ENCODE measurements at places on chromosomes 16 and 17.

DNA sequence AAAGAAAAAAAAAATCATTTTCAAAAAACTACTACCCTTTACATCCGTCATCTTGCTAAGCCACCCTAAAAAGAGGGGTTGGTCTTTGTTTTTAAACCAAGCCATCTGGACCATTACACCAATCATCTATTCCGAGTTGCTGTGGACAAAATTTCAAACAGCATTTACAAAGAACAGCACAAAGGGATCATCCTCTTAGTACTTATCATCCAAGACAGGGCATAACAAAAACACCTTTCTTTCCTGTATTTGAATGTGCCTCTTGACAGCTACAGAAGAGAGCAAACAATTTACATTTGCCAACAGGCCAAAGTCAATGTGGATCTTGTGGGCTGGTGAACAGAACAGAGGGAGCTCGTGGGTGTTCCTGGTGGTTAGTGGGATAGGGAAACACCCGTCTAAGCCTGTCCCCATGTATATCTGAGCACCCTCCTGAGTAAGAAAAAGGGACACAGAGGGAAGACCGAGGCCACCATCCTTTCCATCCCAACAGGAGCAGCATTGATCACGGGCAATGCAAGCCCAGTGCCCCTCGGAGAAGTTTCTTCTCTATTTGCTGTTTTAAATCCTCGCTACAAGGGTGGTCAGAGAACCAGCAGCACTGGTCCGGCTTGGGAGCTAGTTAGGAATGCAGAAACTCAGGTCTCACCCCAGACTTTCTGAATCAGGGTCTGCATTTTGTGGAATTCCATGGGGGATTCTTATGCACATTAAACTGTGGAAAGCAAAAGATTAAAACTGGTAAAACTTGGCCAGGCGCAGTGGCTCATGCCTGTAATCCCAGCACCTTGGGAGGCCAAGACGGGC, 1.9 kb downstream of the SLC39A11 start:
- DNase-seq: no peak

DNA sequence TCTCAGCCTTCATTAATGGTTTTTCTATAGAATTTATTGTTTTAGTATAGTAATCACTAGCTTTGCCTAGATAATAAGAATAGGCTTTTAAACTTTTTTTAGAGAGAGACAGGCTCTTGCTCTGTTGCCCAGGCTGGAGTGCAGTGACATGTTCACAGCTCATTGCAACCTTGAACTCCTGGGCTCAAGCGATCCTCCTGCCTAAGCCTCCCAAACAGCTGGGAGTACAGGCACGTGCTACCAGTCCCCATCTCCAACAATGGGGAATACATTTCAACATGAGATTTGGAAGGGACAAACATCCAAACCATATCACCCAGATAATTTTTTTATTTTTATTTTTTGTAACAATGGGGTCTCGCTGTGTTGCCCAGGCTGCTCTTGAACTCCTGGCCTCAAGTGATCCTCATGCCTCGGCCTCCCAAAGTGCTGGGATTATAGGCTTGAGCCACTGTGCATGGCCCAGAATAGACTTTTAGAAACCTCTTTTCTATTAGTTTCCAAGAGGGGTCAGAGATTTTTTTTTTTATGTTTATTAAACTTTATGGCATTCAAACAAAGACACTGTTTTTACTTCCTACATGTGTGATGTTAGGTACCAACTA, 7.3 kb downstream of the NACA2 start:
- no peak for DNase-seq

GRCh38 chr17:43140396-43141332, 15.5 kb upstream of the BRCA1 start:
- no peak for DNase-seq

DNA sequence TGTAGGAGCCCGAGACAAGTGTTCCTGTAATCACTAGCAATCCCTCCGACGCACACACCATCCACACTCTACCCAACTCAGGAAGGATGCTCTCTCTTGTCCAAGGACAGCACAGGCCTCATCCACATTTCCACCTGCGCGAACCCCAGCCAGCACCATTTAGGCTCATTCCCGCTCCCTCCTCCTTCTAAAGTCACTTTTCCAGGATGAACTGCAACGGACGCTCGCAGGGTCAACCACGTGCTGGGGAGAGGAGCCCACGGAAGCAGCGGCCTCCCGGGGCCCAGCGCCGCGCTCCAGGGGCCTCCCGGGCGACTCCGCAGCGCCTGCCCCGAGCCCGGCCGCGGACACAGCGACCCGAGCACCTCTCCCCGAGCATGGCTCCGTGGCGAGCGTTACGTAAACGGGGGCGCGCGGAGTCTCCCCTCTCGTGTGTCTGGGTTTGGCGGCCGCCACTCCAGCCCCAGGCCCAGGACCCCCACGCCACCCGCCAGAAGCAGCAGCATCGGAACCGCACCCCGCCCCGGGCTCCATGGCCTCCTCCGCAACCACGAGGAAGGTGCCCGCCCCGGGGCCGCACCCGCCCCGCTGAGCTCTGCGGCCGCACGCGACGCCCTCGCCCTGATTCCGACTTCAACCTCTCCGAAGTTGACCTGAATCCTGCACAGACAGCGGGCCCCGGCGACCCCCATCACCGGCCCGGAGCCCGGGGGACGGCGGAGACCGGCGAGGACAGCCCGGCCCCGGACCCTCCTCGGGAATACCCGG, 668 bp downstream of the USP36 start:
- DNase-seq: peak; percentile 10

DNA sequence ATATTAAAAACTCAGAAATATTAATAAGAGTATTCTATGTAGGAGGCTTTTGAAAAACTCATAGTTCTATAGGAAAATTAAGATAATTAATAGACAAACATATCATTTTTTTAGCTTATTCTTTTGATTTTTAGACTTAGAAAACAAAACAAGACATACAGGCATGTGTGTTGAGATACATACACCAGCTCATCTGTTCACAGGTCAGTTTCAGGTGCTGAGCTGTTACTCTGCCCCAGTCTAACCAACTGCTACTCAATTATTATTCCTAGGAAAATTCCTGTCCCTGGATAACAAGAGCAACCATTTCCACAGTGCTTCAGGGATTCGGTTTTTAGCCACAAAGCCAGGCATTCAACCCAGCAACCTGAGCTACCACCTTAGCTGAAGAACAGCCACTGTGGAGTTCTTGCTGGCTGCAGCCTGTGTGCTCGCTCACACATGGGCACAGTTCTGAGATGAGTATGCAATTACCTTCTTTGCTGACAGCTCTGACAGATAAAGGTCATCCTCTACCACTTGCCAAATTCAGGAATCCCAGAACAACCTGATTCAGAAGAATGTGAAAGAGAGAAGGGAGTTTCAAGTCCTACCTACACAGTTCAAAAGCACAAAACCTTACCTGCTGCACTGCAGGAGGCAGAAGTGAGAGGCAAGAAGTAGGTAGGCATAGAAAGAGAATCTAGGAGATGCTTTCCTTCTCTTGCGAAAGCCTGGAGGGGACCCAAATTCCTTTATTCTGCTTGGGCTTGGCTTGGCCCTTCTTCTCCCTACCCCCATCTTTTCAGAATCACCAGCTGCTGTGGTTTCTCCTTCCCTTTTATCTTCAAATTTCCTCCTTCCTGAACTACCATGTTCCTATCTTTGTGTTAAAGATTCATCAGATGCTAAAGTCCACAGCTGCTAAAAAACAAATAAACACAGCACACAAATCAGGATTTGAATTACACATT, 62.7 kb downstream of the TEX2 start:
- DNase-seq: no peak

- no peak for DNase-seq
Measured at GRCh38 chr16:50699326-50700159, 6.1 kb downstream of the NOD2 start.
